ENCODE measurements at places on chromosomes 6 and 20.
A peak's percentile ranks its signal among the peaks of the same experiment; 100 is the strongest.

DNA sequence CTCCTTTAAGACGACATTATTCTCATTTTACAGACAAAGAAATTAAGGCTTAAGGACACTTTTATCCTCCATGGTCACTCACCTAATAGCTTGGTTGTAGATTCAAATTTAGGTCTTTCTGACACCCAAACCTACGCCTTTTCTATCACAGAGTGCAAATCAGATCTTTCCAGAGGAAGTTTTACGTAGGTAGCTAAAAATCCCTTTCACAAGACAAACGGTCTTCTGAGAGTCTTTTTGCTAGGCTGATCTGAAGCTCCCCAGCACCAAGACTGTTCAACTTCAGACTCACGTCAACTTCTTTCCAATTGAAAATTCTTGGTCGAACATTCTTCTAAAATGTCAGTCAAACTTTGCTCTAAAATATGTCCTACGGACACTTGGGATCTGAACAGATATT, 46.5 kb downstream of the BLOC1S5 start:
- DNase-seq, result no peak

- peak; percentile 80 for DNase-seq
These were observed 50.5 kb downstream of the EBF4 start for GRCh38 chr20:2742934-2743559.

DNA sequence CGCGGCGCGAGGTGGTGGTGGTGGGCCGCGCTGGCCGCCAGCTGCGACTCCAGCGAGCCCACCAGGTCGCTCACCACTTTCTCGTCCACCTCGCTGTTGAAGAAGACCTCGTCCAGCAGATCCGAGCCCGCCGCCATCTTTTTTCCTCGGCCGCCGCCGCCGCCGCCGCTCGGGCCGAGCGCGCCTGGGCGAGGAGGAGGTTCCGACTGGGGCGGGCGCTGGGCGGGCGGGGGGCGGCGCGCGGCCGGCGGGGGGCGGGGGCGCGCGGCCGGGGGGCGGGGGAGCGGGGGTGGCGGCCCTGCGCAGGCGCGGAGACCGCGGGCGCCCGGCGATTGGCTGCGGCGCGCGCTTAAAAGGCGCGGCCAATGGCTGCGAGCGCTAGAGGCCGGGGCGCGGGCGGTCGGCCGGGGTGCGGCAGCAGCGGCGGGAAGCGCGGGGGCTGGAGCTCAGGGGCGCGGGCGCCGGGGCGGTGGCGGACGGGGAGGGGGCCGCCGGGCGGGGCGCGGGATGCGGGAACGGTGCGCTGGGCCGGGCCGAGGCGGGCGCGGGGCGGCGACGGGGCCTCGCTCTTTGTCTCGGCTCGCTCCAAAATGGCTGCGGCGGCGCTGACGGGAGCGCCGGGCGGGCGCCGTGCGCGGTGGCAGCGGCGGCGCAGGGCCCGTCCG, at the start of gene TAF4:
Gene TAF4, minus strand, starts transcription at position 208 of the 665 bp plus-strand sequence. Its CDS starts 71 bp downstream, at position 137.
- peak; percentile 72 for DNase-seq

- peak; percentile 11 for DNase-seq
These were observed 74.1 kb upstream of the TOX2 start for GRCh38 chr20:43840382-43841070.

DNA sequence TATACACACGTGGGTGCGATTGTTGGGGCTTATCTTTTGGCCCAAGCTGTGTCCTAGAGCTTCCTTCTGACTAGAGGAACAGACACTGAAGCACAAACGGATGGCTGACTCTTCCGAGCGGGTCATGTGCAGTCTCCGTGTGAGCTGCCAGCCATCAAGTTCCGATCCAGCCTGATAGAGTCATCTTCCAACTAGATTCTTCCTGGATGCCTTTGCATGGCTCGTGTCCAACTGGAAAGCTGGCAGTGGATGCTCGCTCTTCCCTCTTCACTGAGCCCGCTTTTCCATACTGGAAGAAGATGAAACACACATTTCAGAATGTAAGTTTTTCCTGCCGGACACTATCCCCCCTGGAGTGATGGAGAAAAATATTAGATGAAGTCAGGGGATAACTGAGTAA, 148.1 kb downstream of the SCML4 start:
- DNase-seq, result no peak

DNA sequence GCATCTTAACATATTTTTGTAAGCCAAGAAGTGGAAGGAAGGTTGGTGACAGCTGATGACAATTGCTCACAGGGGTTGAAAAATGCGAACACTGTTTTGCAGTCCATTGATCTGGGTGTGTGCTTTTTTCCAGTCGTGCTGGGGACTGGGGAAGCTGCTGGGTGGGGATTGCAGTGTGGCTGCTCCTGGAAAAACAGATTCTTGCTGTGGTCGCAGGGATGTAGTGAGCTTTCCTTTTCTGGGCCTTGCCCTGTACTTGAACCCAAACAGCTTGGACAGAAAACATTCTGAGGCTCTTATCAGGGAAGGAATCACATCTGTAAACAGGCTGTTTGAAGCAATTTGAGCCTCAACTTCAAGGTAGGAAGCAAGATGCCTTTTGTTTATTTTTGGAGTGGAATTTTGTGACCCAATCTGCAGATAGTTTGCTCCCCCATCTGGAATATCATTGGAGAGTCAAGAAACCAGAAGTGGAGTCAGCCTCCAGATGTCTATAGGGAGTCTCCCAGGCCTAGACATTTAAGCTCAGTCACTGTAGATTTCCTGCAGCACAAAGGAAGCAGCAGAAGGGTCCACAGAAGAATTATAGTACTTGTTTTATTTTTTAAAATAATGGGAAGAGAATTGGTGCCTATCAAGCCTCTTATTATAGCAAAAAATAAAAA, 279.2 kb upstream of the FERMT1 start:
- DNase-seq, result no peak

GRCh38 chr6:684831-685636, 7.9 kb downstream of the EXOC2 start:
- no peak for DNase-seq

DNA sequence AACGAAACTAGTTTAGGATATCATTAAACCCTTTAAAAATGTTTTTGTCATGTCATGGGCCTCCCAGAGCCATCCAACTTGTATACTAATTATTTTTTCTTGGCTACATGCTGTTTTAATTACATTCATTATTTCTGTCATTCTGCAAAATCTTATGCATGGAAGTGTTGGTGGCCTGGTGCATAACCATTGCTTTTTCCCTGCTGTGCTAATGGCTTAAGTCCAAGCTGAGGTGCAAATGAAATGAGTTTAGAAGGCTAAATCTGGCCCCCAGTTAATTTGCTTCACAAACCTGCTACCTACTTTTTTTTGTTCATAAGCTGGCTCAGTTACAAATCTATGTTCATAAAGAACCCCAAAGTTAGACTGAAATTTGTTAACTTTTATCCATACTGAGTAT, 1249.9 kb downstream of the EPHA7 start:
- DNase-seq, result no peak

GRCh38 chr6:121437851-121438651, 2.6 kb downstream of the GJA1 start:
- no peak for DNase-seq

DNA sequence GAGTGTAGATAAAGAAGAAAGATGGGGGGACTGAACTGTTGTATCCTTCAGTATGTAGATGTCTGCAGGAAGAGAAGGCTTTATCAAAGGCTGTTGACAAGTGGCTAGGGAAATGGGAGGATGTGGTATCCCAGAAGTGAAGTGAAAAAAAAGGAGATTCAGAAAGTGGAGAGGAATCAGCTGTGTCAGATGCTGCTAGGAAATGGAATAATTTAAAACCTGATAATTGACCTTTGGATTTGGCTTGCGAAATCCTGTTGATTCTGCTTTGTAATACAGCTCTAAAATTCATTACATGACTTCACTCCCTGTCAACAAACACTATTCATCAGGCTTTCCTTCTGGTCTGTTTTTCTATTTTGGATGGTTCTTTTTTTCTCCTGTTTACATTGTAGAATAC, 41.7 kb downstream of the PHF3 start:
- no peak for DNase-seq

- no peak for DNase-seq
These were observed 9.6 kb upstream of the HSF2 start for GRCh38 chr6:122389704-122390372.

GRCh38 chr20:60926831-60927230, 325.2 kb upstream of the CDH4 start:
- DNase-seq, result no peak

DNA sequence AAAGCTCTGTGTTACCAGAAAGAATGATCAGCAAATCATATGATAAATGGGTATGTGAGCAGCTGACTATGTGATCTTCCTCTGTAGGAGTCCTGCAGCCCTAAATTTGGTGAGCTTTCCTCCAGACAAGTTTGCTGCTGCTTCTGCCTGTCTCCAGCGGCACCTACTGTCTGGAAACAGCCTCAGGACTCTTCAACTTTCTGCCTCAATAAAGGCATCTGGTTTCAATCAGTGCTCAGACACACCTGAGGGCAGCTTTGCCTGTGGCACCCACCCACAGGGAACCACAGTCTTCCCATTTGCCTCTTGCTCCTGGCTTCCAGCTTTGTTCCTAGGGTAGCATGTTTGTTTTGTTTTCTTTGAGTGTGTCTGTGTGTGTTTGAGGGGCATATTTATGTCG, 727.9 kb upstream of the MAN1A1 start:
- no peak for DNase-seq

- no peak for DNase-seq
These were observed at the start of gene SLC4A11 for GRCh38 chr20:3239026-3239866. TSS of gene SLC4A11 (minus strand) at chr20:3239190. CDS start at chr20:3239137, 53 bp downstream.

DNA sequence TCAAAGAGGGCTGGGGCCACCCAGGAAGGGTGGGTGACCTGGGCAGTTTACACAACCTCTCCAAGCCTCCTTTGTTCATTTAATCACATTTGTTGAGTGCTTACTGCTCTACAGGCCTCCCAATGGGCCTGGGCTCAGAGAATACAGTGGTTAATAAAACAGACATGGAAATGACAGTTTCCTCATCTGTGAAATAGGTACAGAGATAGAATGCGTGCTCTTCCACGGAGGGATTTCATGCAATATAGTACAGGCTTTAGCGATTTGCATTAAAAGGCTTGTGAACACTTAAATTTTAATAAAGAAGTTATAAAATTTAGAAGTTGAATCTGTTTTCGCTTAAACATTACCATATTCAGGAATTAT, 802 bp upstream of the FERMT1 start:
- DNase-seq, result no peak

- no peak for DNase-seq
These were observed 851 bp downstream of the MAVS start for GRCh38 chr20:3847429-3847940.

DNA sequence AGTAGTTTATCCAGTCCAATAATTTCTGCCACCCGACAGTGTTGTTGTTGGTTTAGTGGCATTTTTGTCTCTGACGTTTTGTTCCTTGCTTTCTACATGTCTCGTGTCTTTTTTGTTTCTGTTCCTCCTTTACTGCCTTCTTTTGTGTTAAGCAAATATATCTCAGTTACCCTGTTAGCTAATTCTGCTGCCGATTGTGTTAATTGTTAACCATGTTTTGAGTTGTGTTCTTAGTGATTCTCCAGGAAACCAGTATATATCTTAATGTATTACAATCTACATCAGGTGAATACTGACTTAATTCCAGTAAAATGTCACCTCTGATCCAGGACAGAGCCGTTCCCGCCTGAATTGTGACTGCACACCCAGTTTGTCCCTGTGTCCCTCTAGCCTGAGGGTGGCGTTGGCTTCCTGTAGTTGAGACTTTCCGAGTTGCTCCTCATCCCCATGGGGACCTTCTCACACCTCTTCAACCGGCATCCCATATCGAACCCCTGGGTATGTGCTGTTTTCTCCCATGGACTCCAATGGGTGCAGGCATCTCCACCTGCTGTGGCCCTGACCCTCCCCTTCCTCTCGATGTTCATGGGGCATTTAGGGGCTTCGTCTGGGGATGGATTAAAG, 35.8 kb upstream of the BHLHE23 start:
- DNase-seq, result no peak

- no peak for DNase-seq
These were observed 108.7 kb upstream of the TMEM170B start for GRCh38 chr6:11428895-11429294.

DNA sequence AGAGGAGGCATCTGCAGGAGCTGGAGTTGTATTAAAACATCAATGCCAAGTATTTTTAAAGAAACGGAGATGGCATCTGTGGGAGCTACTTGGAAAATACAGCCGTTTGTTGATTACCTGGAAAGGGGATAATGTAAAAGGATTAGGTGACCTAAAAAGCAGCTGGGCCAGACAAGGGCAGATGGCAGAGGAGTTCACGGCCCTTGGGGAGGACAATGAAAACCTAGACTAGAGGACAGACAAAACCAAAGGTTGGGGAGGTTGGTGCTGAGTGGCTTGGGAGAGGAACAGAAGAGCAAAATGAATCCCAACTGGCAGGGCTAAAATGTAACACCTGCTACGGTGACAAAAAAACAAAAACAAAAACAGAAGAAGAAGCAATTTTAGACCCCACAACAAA, 260.5 kb upstream of the JARID2 start:
- no peak for DNase-seq

DNA sequence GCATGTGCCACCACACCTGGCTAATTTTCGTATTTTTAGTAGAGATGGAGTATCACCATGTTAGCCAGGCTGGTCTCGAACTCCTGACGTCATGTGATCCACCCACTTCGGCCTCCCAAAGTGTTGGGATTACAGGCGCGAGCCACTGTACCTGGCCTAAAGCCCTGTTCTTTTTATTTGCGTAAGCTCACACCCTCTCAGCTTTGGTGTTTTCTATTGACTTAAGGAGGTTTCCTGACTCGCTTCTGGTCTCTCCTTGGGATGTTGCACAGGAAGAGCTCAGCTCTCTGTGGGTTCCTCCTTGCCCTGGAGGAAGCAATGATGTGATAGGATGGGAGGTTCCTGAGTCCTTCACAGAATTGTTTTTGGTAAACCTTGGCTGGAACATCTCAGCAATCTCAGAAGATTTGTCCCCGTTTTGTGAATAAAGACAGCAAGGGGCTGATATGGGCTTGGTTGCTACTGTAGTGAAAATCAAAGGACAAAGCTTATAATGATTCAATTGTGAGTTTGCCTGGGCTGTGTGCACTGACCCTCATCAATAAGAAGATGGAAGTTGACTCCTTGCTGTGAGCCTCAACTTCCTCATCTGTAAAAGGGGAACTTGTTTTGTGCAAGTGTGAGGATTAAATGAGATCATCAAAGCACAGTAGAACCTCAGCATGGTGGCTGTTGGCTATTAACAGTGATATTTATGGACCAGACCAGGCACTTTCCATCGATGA, 27.0 kb downstream of the TOX2 start:
- DNase-seq, result no peak

- peak; percentile 59 for DNase-seq
These were observed 24.4 kb downstream of the CNBD2 start for GRCh38 chr20:35992713-35993335.

DNA sequence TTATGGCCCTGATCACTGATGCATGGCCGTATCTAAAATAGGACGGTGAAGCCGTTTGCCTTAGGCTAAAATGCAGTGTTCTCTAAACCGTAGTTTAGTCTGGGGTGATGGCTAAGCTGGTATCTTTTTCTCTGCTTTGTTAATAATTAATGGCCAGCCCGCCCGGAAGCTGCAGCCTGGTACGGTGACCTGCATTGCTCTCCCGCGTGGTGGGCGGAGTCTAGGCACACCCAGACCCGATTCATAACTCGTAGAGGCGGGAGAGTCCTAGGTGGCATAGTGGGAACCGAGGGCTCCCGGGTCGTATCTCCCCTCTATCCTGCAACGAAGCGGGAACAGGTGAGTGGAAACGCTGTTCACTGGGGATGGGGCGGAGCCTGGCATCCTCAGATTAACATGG, 5.5 kb downstream of the CDH4 start:
- no peak for DNase-seq

- DNase-seq, result no peak
These were observed 235.0 kb downstream of the HTR1B start for GRCh38 chr6:77228279-77228678.

Data from CD4-positive, alpha-beta T cell treated with Interleukin-6 at 100 ng/mL for 8 hours (primary cell).